ENCODE measurements at places on chromosomes 1 and 21. TPM values are rescaled to one million over a fixed set of nuclear protein-coding genes. Genes with fewer than 3 reads are reported as not detected.
A peak's percentile ranks its signal among the peaks of the same experiment; 100 is the strongest.

The ATXN7L2 gene
- total RNA-seq: 13.1 TPM

The EXO1 gene
- total RNA-seq: 1.1 TPM

The BRDT gene
- total RNA-seq: not detected

The KRTAP19-2 gene
- total RNA-seq: not detected

The FMOD gene
- not detected for total RNA-seq

The SLC6A9 gene
- 0.17 TPM for total RNA-seq

The LDLRAD2 gene
- total RNA-seq: not detected

The KRTAP27-1 gene
- not detected for total RNA-seq

The HSF2BP gene
- 0.59 TPM for total RNA-seq

The NOS1AP gene
- not detected for total RNA-seq

The DIRAS3 gene
- not detected for total RNA-seq

The ABCA4 gene
- total RNA-seq: not detected

GRCh38 chr1:31774495-31774894 is 10.4 kb upstream of the ADGRB2 start:
- no peak for DNase-seq

- no peak for DNase-seq
Observed at GRCh38 chr1:154595621-154596020, 12.4 kb downstream of the ADAR start.

GRCh38 chr1:22154626-22155025 is 11.7 kb upstream of the WNT4 start:
- no peak for DNase-seq

GRCh38 chr1:95653618-95654017 is 419.6 kb downstream of the RWDD3 start:
- DNase-seq: no peak

DNA sequence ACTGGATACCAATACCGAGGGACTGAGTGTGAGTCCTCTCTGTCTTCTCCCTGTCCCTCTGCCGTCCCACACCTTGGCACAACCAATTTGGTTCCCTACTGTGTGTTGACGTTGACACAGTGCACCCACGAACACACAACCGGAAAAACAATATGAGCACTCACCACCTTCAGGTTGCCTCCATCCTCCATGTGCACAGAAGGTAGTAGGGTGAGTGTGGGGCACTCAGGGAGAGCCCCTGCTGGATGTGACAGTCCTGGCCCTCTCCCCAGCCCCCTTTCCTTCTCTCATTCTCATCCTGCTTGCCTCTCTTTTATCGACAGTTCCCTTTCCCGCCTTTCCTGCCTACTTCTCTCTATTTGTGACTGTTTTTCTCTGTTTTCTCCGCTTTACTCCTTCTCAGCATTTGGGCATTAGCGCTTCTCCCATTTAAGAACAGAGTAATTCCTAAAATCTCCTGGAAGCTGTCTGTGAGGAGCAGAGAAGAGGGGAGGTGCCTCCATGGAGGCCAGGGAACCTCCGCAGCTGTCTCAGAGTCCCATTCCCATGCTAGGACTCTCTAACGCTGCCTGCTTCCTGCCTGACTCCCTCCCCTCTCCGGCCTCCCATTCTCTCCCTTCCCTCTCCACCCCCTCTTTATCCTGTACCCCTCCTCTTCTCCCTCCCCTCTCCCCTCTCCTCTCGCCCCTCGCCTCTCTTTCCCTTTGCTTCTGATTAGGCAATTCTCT is 16.4 kb downstream of the CADM3 start:
- DNase-seq: no peak

- no peak for DNase-seq
Observed at GRCh38 chr1:12204754-12205658, 24.8 kb upstream of the VPS13D start.

- DNase-seq: no peak
Observed at GRCh38 chr1:82972841-82973553, 1025.9 kb downstream of the TTLL7 start.

GRCh38 chr1:77590651-77591050 is 91.8 kb downstream of the ZZZ3 start:
- no peak for DNase-seq

GRCh38 chr1:246782120-246782900 is 58.1 kb downstream of the SCCPDH start:
- DNase-seq: no peak

- no peak for DNase-seq
Observed at GRCh38 chr1:18645747-18646090, 15.1 kb downstream of the PAX7 start.

DNA sequence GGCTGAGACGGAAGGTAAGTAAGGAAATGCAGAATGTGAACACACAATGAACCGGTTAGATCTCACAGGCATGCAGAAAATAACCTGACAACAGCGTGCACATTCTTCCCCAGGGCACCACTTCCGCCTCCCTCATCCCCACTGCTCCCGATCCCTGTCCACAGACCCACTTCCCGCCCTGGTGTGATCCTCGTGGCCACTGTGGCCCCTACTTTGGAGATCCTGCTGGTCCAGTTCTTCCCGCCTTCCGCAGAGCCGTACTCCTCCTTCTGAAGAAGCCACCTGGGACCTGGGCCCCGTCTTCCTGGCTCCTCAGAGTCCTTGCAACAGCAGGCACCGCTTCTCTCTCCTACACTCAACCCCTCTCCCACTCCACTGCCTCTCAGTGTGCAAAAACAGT is 1.4 kb upstream of the GSTM4 start:
- no peak for DNase-seq

- DNase-seq: no peak
Observed at GRCh38 chr21:33112151-33112550, 42.2 kb downstream of the OLIG1 start.

GRCh38 chr1:236397173-236397759 is 3.2 kb downstream of the EDARADD start:
- DNase-seq: no peak

DNA sequence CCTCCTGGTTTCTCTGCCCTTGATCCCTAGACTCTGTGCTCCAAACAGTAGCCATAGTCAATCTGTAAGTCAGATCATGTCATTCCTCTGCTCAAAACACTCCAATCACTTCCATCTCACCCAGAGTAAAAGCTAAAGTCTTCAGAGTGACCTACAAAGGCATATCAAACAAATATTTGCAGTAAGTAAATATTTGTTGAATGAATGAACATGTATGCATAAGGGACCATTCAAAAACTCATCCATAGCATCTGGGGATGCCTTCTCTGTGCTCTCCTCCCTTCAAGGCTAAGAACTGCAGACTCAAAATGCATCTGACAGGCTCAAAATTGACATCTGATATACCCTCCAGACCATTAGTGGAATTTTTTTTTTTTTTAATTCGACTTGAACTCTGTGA is 18.1 kb upstream of the AK5 start:
- DNase-seq: no peak

GRCh38 chr1:35894183-35894582 is 11.2 kb downstream of the AGO1 start:
- no peak for DNase-seq

GRCh38 chr1:172603816-172604215 is 55.1 kb upstream of the FASLG start:
- no peak for DNase-seq

DNA sequence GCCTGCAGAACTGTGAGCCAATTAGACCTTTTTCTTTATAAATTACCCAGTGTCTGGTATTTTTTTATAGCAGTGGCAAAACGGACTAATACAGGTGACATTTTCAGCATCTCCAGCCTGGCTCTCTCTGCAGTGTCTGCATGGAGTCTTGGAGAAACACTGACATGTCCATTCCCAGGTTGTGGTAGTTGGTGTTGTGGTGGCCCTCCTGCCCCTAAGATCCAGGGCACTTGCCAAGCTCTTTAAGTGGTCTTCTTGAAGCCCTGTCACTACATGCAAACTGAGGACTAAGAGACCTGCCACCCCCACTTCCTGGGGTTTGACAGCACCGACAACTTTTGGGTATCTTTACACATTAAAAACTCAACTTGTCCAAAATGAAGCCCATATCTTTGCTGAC is 419.4 kb downstream of the NPHP4 start:
- no peak for DNase-seq

DNA sequence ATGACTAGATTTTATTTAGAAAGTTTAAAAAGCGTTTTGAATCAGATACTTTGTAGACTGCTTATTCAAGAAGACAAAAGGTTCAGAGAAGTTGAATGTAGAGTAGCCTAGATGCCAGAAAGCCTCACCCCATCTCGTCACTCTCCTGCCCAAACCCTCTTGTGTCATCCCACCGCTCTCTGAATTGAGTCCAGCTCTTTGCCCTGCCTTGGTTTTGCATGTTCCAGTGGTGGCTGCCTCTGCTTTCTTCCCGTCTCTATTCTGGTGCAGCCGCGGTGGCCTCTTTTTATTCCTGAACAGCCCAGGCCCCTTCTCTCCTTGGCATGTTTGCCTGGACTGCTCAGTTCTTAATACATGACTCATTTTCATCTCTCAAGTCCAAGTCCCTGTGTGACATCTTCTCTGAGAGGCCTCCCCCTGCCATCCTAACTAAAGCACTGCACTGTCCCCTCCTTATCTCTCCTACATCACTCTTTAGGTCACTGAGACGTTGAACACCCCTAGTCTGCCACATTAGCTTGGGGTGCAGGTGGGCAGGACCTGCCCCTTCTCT is 22.9 kb downstream of the PRDM2 start:
- DNase-seq: no peak

GRCh38 chr1:158999316-159000069 is 10.2 kb upstream of the IFI16 start:
- DNase-seq: no peak

GRCh38 chr1:96059736-96060135 is 661.8 kb upstream of the PTBP2 start:
- no peak for DNase-seq

GRCh38 chr21:35925497-35925896 is 134.8 kb downstream of the SETD4 start:
- no peak for DNase-seq

DNA sequence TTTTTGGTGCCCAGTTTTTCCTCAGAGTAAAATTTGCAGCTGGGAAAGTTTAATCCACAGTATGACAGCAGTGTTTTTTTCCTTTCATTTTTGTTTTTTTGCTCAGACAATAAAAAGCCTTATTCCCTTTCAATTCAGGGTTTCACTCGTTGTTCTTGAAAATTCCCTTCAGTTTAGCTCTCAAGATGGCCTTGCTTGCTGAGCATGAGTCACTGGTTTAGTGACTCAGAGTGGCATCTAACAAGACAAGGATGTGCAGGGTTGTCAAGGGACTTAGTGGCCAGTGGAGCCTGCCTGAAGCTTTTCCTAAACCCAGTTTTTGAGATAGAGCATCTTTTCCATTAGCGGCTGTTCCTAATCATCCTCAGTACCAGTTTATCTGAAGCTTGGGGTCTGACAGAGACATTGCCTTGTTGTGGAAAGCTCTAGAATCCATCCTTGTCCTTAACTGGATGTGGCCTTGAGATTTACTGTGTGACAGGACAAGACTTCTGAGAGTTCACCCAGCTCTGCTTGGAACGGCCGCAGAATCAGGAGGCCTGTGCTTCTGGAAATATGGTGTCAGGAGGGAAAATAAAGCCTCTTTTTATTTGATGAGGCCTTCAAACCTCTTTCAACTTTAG is 48.4 kb upstream of the DNAJC6 start:
- no peak for DNase-seq

DNA sequence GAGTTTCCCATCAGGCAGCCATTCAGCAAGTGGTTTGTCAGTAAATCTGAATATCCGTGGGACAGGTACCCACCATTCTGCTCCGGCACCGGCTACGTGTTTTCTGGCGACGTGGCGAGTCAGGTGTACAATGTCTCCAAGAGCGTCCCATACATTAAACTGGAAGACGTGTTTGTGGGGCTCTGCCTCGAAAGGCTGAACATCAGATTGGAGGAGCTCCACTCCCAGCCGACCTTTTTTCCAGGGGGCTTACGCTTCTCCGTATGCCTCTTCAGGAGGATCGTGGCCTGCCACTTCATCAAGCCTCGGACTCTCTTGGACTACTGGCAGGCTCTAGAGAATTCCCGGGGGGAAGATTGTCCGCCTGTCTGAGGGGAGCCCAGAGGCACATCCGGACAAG is 48.4 kb downstream of the B3GALT5 start:
- no peak for DNase-seq

GRCh38 chr21:40765811-40766210 is 81.1 kb downstream of the DSCAM start:
- no peak for DNase-seq

- DNase-seq: peak; percentile 9
Observed at GRCh38 chr1:66300972-66301451, 232.9 kb upstream of the SGIP1 start.

GRCh38 chr21:42147386-42148020 is 71.4 kb upstream of the ABCG1 start:
- DNase-seq: no peak

DNA sequence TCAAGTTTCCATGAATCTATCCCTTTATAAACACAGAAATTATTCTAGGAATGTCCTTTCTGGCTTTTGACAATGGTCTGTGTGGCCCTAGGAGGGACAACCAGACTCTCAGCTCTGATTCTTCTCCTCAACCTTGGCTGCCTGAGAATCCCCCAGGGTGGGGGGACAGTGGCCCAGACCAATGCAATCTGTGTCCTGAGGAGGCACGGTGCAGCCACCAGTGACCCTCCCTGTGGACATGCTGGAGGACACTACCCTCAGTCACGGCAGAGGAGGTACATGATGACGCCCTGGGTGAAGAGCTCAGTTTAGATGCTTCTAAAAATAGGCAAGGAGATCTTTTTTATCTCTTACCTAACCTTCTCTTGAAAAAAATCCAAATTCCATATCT is 91.7 kb downstream of the PGBD5 start:
- DNase-seq: no peak

DNA sequence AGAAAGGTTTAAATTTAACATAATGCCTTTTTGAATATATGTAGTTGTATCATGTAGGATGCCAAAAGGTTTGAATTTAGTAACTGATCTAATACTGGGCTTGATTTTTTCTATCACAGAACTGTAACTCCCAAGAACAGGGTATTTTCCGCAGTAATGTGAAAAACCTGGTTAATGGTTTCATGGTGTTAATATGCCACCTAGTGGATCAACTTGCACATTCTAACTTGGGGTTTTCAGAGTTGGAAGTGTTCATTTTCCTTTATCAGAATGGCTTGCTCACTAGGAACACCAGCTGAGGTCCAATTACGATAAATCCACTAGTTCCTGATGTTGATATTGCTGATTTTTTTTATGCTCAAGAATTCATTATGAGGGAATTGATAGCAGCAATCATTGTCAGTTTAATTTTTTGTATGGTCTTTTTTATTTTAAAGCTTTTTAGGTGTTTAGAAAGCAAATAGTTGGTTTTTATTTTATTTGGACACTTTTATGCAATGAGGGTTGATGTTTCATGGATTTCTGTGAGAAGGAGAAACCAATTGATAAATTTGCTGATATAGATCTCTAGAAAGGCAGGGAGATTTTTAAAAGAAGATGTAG is 157.2 kb downstream of the PLA2G4A start:
- peak; percentile 59 for DNase-seq

- no peak for DNase-seq
Observed at GRCh38 chr1:32765570-32766327, 51.4 kb downstream of the YARS1 start.

DNA sequence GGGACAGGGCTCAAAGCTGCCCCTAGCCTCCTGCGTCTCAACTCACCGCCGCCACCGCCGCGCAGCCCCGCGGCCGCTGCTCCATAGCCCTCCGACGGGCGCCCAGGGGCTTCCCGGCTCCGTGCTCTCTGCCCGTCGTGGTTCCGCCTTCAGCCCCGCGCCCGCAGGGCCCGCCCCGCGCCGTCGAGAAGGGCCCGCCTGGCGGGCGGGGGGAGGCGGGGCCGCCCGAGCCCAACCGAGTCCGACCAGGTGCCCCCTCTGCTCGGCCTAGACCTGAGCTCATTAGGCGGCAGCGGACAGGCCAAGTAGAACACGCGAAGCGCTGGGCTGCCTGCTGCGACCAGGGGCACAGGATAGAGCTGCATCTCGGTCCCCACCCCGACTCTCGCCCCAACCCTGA is at the start of gene TNFRSF25:
Gene TNFRSF25, minus strand, starts transcription at position 151 of the 400 bp plus-strand sequence. Its CDS starts 66 bp downstream, at position 85.
- peak; percentile 76 for DNase-seq

- DNase-seq: no peak
Observed at GRCh38 chr1:23341931-23342692, 2.0 kb downstream of the HNRNPR start.
